ENCODE measurements at places on chromosomes 7 and 10.

DNA sequence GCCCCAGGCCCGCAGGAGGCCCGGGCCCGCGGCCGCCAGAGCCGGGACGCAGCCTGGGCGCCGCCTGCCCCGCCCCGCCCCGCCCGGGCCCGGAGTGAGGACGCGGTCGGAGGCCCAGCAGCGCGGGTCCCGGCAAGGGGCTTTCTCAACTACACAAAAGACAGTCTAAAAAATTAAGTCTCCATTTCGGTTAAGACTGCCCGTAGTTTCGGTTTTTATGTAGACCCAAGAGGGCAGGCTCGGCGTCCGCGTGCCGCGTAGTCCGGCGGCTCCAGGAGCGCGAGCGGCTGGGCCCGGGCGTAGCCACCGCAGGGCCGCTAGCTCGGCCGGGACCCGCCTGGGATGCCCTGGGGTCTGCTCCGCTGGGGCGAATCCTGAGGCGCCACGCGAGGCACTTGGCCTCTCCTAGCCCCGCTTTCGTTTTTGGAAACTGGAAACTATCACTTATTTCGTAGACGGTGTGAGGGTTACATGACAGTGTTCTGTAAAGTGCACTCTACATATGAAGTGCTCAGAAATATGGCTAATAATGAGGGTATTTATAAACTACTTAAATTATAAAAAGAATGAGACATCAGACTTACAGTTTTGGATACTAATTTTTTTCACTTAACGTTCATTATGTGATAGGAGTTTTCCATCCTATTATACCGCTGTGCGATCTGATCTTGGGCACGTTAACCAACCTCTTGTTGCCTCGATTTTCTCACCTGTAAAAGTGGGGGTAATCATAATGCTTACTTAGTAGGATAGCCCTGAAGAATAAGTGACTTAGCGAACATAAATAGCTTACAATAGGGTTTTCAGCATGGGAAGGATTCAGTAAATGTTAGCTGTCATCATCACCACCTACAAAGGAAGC, 573 bp downstream of the BLVRA start:
- no peak for DNase-seq

- DNase-seq, result no peak
Observed at GRCh38 chr7:140624392-140625191, 16.0 kb downstream of the DENND2A start.

DNA sequence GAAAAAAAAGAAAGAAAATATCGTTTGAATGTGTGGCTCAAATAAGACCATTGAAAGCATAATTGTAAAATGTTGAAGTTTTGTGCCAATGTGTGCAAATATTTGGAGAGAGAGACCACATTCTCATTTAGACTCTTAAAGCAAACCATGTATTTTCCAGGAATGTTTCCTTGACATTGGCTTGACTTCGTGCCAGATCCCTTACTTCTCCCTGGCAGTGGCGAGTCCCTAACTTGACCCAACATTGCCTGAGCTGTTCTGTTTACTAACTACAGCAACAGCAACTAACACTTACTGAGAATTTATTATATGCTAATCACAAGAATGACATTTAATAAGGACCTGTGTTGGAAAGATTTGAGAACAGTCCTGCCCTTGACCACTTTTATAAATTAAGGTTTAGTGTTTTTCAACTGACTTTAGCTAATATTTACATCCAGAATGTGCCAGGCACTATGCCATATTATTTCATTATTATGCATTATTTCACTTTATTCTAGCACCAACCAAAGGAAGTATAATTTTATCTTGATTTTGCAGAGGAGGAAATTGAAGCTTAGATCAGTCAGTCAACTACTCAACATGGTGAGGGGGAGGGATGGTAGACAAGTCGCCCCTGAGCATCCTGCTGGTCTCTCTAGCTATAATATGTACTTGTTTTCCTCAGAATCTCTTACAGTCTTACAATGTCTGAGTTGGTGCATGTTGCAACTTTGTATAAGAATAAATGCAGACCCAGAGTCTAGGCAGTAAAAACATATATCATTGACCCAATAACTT, 29.7 kb downstream of the ZNF467 start:
- no peak for DNase-seq

DNA sequence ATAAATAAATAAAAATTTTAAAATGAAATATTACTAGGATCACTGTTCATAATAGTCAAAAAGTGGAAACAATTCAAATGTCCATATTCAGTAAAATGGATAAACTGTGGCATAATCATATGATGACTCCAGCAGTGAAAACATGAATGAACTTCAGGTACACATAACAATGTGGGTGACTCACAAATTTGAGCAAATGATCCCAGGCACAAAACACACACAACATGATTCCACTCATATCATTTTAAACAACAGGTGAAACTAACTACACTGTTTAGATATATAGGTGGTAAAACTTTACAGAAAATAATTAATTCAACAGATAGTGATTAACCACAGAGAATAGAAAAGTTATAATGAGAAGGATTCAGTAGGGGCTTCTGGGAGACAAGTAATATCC, 14.7 kb upstream of the SAMD8 start:
- DNase-seq, result no peak

DNA sequence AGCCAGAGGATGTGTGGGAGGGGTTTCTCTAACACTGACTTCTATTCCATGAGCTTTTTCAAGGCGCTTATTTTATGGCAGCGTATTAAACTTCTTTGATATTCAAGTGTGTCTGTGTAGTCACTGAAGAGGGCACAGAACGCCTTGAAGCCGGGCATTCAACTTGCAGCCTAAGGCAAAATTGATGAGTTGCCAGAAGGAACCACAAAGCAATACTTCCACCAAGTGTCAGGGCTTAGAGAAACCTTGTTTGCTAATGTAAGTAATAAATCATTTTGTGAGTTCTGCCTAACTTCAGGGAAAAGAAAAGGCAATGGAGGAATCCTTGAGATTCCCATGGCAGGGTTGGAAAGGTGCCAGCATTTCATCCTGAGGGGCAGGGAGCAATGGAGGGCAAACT, 163.8 kb downstream of the LCOR start:
- DNase-seq, result no peak

DNA sequence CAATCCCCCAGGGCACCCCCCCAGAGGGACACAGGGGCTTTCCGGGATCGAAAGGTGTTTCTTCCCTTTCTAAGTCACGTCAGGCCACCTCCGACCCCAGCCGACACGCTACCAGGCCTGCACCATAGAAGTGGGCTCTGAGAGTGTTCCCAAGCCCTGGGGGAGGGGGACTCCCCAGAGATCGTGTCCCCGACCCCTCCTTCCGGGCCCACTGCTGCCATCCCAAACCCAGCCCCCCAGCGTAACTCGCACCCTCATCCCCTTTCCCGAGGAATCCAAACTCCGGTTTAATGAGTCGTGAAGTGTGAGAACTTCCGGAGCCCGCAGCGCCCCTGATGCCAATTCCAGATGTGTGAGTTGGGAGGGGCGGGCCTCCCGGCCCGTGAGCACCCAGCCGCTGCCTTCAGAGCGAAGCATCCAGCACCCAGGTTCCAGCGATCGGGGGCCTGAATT, 11.3 kb downstream of the UNCX start:
- no peak for DNase-seq

- no peak for DNase-seq
Observed at GRCh38 chr10:3455385-3456334, 283.1 kb upstream of the PITRM1 start.

GRCh38 chr7:3754493-3755341, 453.7 kb downstream of the SDK1 start:
- DNase-seq, result no peak

- DNase-seq, result no peak
Observed at GRCh38 chr7:2628130-2628482, 3.7 kb upstream of the TTYH3 start.

DNA sequence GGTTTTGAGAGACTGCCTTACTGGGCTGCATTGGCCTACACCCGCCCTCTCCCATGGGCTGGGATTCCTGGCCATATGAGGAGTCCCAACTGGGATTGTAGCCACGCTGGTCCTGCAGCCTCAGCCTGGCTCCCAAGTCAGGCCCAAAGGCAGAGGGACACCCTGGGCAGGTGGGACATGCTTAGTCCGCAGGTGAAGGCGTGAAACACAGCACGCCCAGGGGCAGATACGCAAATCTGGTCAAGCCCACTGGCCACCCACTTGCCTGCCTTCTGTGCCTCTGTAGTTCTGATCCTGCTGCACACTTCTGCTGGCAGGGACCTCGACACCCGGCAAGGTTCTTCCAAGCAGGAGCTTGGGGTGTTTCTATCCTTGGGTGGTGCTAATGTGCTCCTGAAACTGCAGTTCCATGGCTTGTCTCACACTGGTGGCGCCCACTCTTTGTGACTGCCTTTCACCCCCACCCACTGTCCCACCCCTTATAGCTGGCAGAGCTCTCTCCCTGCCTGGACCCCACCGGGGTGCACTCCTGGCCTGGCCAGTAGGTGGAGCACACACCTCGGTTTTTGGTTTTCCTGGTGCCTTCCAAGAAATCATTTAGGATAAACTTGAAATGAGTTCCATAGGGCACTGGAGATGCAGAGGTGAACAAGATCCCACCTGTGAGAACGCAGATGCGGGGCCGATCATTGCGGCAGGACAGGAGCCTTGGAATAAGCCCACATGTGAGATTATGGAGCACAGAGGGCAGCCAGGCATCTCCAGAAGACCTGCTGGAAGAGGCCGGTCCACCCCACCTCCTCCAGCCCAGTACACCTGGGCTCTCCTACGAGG, 47.9 kb downstream of the MKI67 start:
- no peak for DNase-seq
